ENCODE measurements at places on chromosomes 1 and 21.

- no peak overlapping the region for H3K27ac ChIP-seq
- DNase-seq, result no peak
- H3K4me1 ChIP-seq, result no peaks in the 10 kb centered on the region
These were observed 333.1 kb upstream of the CHRM3 start for GRCh38 chr1:239053279-239053678.

- no peak overlapping the region for H3K4me3 ChIP-seq
- peak overlapping the region; percentile 8 for H3K27ac ChIP-seq
- peaks cover 7% of the 10 kb centered on the region for H3K4me1 ChIP-seq
These were observed 7.9 kb downstream of the CDK18 start for GRCh38 chr1:205512059-205513045.

DNA sequence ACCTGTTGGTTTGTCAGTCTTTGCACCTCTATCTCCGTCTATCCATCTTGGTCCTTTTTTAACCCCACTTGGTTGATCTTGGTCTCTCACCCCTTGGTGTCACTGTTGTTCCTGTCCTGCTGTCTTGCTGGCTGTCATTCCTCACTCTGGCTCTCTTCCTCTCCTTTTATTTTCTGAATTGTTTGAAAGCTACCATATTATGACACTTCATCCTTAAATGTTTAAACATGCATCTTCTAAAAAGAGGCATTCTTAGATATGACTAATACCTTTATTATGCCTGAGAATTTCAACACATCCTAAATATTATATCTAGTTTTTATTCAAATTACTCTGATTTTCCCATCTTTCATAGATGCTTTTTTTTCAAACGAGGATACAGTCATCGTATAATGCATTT, 37.0 kb downstream of the BACH1 start:
- H3K4me1 ChIP-seq, result peaks cover 26% of the 10 kb centered on the region
- no peak for DNase-seq
- H3K27ac ChIP-seq, result no peak overlapping the region
- peaks cover 15% of the 10 kb centered on the region for H3K36me3 ChIP-seq
- no peak overlapping the region for H3K4me3 ChIP-seq

- no peak overlapping the region for H3K27ac ChIP-seq
- H3K27me3 ChIP-seq, result no peaks in the 10 kb centered on the region
- H3K36me3 ChIP-seq, result no peaks in the 10 kb centered on the region
- no peak for DNase-seq
- no peaks in the 10 kb centered on the region for H3K4me1 ChIP-seq
These were observed 283.0 kb downstream of the OLFM3 start for GRCh38 chr1:101713760-101714159.

GRCh38 chr1:44714944-44715571, 15.9 kb downstream of the RNU5D-1 start:
- no peaks in the 10 kb centered on the region for H3K36me3 ChIP-seq
- peaks cover 48% of the 10 kb centered on the region for H3K4me1 ChIP-seq
- DNase-seq, result peak; percentile 64
- H3K4me3 ChIP-seq, result peak overlapping the region; percentile 52
- peak overlapping the region; percentile 42 for H3K27ac ChIP-seq

DNA sequence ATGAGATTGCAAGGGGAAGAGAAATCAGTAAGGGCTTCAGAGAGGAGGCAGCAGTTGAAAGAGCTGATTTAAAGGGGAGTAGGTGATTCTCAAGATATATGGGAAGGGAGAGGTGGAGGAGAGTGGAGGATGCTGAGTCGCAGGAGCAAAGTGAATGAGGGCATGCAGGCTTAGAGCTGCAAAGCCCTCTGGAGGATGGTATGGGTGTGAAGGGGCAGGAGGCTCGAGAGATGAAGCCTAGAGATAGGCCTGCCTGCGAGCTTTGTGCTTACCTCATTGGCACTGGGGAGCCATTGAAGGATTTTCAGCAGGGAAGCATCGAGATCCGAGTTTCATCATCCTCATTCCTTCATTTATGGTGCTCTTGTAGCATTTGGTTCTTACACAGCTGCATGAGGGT, 15.8 kb upstream of the SH2D2A start:
- no peak overlapping the region for H3K27ac ChIP-seq
- H3K36me3 ChIP-seq, result no peaks in the 10 kb centered on the region
- H3K4me3 ChIP-seq, result no peak overlapping the region
- no peak for DNase-seq

DNA sequence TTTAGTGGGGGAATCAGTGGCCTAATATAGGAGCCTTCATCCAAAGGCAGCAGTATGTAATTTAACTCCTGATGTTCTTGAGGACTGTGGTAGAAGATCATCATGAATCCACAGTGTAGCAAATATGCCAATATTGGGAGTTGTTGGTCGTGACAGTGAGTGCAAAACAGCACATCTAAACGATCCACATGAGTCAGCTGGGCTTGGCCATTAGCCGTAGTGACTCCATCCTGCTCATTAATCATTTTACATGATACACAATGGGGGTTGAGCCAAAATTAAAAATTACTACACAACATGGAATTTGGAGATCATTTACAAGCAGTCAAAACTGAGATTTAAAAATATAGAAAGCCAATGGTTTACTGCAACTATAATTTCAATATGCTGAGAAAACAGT, 653.9 kb upstream of the CAMK1G start:
- H3K27me3 ChIP-seq, result peaks cover 32% of the 10 kb centered on the region
- no peaks in the 10 kb centered on the region for H3K36me3 ChIP-seq
- no peak overlapping the region for H3K27ac ChIP-seq
- no peaks in the 10 kb centered on the region for H3K4me1 ChIP-seq

DNA sequence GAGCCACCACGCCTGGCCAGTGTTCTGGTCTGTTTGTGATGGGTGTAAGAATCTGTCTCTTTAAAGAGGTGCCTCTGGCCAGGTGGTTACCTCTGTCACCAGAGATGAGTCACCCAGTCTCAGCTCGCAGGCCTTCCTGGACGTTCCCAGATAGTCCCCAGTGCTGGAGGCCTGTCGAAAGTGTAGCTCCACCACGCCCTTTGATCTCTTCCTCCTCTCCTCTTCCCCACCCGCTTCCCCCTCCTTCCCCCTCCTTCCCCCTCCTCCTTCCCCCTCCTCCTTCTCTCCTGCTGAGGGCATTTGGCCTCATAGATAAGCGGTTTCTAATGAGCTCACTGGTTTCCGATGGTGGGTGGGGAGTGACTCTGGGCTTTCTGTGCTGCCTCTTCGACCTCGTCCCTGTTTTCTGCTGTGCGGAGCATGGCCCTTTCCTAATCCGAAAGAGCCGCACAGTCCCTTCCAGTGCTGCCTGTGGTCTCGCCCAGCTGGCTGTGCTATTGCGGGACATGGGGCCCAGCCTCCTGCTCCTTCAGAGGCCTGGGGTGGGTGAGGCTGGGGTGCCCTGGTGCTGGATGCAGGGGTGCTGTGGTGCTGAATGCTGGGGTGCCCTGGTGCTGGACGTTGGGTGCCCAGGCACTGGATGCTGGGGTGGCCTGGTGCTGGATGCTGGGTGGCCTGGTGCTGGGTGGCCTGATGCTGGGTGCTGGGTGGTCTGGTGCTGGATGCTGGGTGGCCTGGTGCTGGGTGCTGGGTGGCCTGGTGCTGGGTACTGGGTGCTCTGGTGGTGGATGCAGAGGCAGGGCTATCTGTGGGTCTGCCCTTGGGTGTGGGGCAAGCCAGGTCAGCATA, 19.2 kb downstream of the AGPAT3 start:
- H3K4me1 ChIP-seq, result peaks cover 66% of the 10 kb centered on the region
- H3K27me3 ChIP-seq, result no peaks in the 10 kb centered on the region
- DNase-seq, result peak; percentile 31
- peak overlapping the region; percentile 52 for H3K4me3 ChIP-seq

GRCh38 chr1:24743404-24744211, 1.6 kb upstream of the CLIC4 start:
- H3K27ac ChIP-seq, result peak overlapping the region; percentile 35
- no peak for DNase-seq
- peaks cover 51% of the 10 kb centered on the region for H3K4me1 ChIP-seq
- H3K36me3 ChIP-seq, result peaks cover 3% of the 10 kb centered on the region

DNA sequence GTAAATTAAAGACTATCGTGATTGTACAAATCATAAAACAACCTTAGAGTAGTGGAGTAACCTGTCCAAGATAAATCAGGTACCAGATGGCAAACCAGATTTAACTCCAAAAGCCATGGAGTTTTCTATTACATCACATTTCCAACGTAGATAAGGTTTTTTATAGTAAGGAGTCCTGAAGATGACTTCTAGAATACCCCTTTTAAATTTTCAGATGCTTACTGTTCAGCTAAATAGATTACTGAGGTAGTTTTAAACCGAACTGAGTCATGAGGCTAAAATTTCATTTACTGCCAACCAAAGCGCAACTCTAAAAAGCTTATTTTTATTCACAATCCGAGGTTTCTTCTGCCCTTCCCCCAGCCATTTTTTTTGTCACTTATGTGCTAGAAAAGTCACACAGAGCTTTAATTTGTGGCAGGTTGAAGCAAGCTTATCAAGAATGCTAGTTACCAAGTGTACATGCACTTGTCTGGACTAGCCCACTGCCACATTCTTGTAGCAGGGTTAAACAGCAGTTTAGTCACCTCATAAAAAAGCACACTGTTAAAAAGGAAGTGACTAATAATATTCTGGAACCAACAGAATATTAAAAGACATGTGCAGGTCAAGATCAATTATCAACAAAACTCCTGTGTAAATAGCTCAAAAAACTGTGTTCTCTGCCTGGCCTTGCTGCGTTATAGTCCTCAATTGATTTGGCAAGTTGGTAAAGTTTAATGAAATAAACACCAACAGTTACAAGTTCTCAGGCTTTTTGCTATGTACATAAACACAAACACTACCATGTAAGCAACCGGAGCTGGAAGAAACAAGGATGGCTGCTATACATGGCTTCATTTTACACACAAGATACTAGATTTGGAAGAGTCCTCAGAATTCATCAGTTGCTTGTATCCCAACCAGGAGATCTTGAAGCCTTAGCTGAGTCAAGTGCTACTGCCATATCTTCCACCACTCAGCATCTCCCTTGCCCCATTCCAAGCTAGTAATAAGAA, 180.3 kb upstream of the DMRTA2 start:
- no peaks in the 10 kb centered on the region for H3K4me1 ChIP-seq
- DNase-seq, result no peak
- H3K36me3 ChIP-seq, result no peaks in the 10 kb centered on the region
- no peaks in the 10 kb centered on the region for H3K27me3 ChIP-seq
- no peak overlapping the region for H3K27ac ChIP-seq
- no peak overlapping the region for H3K4me3 ChIP-seq

GRCh38 chr1:245538671-245539070, 383.9 kb downstream of the KIF26B start:
- H3K36me3 ChIP-seq, result no peaks in the 10 kb centered on the region
- H3K27ac ChIP-seq, result no peak overlapping the region
- no peak for DNase-seq
- H3K4me3 ChIP-seq, result no peak overlapping the region
- H3K4me1 ChIP-seq, result no peaks in the 10 kb centered on the region

DNA sequence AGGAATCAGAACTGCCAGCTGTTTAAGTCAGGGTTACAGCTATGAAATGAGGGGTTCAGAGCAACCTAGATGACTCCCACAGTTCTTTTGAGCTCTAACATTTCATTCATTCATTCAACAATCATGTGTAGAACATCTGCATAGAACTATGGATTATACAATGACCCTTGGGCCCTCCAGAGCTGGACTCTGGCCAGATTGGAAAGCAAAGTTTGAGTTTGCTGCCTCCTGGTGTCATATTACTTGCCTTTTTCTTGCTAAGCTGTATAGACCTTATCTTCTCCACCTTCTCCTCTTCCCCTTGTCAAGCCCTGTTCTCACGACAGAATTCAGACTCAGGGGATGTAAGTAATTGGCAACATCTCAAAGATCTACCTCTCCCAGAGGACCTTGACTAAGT, 4.0 kb downstream of the CASQ2 start:
- DNase-seq, result no peak
- H3K4me1 ChIP-seq, result no peaks in the 10 kb centered on the region
- no peak overlapping the region for H3K27ac ChIP-seq
- H3K27me3 ChIP-seq, result peaks cover 3% of the 10 kb centered on the region
- no peak overlapping the region for H3K4me3 ChIP-seq
- no peaks in the 10 kb centered on the region for H3K36me3 ChIP-seq

GRCh38 chr1:109104364-109105151, 9.4 kb upstream of the ELAPOR1 start:
- H3K4me3 ChIP-seq, result no peak overlapping the region
- H3K36me3 ChIP-seq, result peaks cover 37% of the 10 kb centered on the region
- peak overlapping the region; percentile 9 for H3K27ac ChIP-seq
- peaks cover 13% of the 10 kb centered on the region for H3K4me1 ChIP-seq

DNA sequence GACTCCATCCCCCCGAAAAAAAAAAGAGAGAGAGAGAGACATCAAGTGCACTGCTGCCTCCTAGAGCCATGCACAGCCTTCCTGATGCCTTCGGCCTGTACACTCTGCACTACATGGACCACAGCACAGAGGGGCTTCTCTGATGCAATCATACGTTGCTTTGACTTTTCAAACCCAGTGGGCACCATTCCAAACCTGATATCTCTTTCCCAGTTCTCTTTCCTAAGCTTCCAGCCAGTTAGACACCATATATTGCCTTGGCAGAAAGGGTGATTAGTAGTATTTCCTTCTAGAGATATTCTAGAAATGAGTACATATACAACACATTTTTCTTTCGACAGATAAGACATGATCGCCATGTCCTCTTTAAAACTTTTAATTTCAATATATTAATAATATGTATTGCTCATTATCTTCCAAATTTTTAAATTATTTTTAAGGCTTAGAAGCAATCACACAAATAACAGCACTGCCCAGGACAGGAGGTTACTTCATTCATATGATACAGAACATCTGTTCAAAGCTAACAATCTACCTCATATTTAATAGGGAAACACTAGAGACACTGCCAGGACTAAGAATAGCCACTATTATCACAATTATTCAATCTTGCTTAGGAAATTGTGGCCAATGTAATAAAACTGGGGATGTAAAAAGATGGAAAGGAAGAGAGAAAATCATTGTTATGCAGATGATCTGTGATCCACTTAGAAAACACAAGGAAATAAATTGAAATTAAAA, 9.9 kb downstream of the CLCA1 start:
- H3K4me3 ChIP-seq, result no peak overlapping the region
- peaks cover under 1% of the 10 kb centered on the region for H3K27me3 ChIP-seq
- no peak for DNase-seq

- peaks cover 34% of the 10 kb centered on the region for H3K27me3 ChIP-seq
- no peak for DNase-seq
- no peak overlapping the region for H3K27ac ChIP-seq
- peaks cover 1% of the 10 kb centered on the region for H3K36me3 ChIP-seq
These were observed 16.2 kb downstream of the RHOU start for GRCh38 chr1:228751360-228752098.

- no peak overlapping the region for H3K27ac ChIP-seq
- DNase-seq, result no peak
These were observed 2157.1 kb downstream of the NCAM2 start for GRCh38 chr21:23155281-23155680.

DNA sequence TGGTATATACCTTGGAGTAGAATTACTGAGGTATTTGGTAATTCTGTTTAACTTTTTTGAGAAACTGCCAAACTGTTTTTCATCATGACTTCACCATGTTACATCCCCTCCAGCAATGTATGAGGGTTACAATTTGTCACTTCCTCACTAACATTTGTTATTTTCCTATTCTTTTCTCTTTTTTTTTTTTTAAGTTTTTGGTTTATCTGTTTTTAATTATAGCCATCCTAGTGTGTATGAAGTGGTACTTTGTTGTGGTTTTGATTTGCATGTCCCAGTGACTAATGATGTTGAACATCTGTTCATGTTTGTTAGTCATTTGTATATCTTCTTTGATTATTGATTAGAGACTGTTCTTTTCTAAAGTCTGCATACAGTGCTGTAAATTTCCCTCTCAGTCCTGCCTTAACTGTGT, 147.3 kb downstream of the HS2ST1 start:
- no peak for DNase-seq
- peak overlapping the region; percentile 30 for H3K27ac ChIP-seq
- peaks cover 15% of the 10 kb centered on the region for H3K36me3 ChIP-seq
- peaks cover 26% of the 10 kb centered on the region for H3K4me1 ChIP-seq
- H3K27me3 ChIP-seq, result no peaks in the 10 kb centered on the region

GRCh38 chr1:244067893-244068292, 16.8 kb downstream of the ZBTB18 start:
- H3K27me3 ChIP-seq, result no peaks in the 10 kb centered on the region
- no peak overlapping the region for H3K27ac ChIP-seq
- no peak overlapping the region for H3K4me3 ChIP-seq
- no peak for DNase-seq
- H3K4me1 ChIP-seq, result peaks cover 16% of the 10 kb centered on the region
